ENCODE measurements at places on chromosomes 1 and 21.

DNA sequence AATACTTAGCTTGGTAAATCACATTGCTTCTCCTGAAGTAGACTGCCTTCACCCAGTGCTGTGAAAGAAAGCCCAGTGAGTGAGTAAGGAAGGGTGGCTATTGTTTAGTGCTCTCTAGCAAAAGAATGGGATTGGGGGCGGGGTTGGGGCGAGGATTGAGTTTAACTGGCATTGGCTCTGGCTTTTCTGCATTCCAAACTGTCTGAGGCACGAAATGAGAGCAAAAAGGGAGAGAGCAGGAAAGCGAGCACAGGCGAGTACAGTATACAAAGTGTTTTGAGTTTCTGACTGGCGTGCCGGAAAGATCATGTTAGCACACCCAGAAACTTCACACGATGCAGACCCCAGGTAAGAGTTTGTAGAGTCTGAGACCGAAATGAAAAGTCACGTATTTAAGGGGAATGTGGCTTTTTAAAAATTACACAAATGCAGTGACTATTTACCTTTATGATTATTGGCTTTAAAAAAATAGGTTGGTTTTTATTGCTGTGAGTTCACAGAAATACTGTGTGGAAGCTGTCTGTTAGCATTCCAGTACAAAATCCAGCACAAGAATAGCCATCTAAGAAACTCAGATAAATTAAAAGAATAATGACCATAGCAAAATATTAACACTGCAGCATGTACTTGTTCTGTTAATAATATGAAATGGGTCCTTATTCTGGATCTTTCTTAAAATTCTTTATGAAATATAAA, 155.4 kb downstream of the CLEC20A start:
- DNase-seq, result no peak

- DNase-seq, result no peak
Observed at GRCh38 chr21:42703965-42704364, 50.5 kb downstream of the PDE9A start.

- DNase-seq, result peak; percentile 92
Observed at GRCh38 chr1:28886731-28887418, 27.5 kb upstream of the EPB41 start.

DNA sequence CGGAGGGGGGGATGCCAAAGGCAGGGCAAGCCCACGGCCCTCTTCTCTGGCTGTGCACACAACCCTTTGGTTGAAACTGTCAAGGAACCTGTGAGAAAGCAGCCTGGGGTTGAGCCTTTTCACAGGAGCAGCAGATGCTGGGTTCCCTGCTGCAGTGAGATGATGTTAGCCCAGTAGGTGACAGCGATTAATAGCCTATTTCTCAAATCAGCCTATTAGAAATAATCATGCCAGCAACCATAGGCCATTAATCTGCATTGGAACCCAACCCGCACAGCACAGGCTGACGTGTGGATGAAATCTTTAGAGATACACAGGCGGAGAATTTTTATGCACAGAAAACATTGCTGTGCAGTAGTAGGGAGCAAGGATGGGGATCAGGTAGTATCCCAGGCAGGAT, 637.5 kb downstream of the AJAP1 start:
- no peak for DNase-seq

- no peak for DNase-seq
Observed at GRCh38 chr1:24683713-24684162, 40.6 kb downstream of the SRRM1 start.

DNA sequence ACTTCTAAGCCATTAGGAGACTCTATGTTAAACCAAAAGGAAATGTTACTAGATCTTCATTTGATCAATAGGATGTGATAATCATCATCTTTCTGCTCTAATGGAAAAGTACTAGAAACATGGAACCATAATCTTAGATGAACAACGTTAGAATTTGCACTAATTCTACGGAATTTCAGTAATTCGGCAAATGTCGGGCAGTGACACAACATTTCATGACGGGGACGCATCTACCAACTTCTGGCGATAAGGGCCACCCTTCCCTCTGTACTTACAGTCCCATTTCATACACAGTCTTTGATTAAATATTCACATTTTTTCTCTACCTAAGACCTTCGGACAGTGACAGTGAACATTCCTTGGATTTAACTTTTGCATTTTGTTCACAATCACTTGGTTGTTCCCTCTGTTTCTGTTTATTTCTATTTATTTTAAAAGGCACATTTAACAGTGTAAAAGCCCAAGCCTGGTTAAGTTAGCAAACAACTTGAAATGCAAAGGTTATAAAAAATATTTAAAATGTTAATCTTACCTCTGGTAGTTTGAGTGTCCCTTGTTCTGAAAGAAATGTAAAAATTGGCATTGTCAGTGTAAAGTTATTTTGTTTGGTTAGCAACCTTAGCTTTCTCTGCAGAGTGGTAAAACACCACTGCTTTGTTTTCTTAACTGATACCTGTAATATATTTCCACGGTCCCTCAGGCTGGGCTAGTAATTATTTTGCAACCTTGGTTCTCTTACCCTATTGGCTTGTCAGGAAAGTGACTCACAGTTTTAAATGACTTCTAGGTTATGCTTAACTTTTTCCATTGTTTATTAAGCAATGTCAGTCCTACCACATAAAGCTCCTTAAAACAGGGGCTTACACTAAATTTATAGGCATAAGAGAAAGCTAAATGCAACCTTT, 276.9 kb downstream of the VAV3 start:
- DNase-seq, result no peak
